ENCODE measurements at places on chromosomes 1 and 21.
A peak's percentile ranks its signal among the peaks of the same experiment; 100 is the strongest.

- DNase-seq: no peak
Measured at GRCh38 chr1:118185084-118185832, at the start of gene SPAG17. TSS of gene SPAG17 (minus strand) at chr1:118185228. CDS start at chr1:118185157, 71 bp downstream.

DNA sequence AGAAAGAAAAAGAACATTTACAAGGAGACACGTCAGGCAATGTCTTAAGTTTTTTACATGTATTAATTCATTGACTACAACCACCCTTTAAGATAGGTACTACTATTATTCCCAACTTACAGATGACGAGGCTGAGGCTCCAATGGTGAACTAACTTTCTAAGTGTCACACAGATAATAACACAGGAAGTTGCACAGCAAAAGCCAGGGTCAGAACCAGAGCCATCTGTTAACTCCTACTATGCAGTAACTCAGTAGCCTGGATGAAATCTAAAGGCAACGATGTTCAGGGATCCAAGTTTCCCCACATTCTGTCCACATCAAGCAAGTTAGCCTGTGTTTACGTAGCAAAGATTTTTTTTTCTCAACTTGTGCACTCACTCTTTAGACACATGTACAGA is 371.7 kb downstream of the PTPRC start:
- no peak for DNase-seq

- DNase-seq: no peak
Measured at GRCh38 chr1:25706146-25707089, 89.8 kb downstream of the MAN1C1 start.

- no peak for DNase-seq
Measured at GRCh38 chr1:225879521-225880221, 2.5 kb downstream of the TMEM63A start.

- no peak for DNase-seq
Measured at GRCh38 chr21:38997051-38997842, 186.0 kb downstream of the PSMG1 start.

GRCh38 chr1:106980121-106980520 is 76.4 kb upstream of the PRMT6 start:
- no peak for DNase-seq

- DNase-seq: no peak
Measured at GRCh38 chr1:87450615-87451209, 122.0 kb downstream of the LMO4 start.

GRCh38 chr1:168903237-168903830 is 174.3 kb upstream of the DPT start:
- no peak for DNase-seq

DNA sequence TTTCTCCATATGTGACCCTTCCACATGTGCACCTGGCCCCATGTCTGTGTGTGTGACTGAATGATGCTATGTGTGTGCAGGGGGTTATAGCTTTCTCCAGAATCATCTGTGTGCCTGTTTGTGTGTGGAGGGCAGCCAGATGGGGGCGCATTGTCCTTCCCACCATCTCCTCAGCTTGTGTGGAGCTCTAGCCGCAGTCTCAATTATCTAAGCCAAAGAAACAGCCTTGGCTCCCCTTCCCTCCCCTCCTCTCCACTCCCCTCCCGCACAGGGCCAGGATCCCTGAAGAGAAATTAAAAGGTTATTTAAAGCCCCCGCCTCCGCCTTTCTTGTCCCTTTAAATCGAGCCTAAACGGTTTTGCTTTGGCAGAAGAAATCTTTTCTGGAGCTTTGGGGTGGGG is 1.8 kb upstream of the DMBX1 start:
- DNase-seq: no peak

DNA sequence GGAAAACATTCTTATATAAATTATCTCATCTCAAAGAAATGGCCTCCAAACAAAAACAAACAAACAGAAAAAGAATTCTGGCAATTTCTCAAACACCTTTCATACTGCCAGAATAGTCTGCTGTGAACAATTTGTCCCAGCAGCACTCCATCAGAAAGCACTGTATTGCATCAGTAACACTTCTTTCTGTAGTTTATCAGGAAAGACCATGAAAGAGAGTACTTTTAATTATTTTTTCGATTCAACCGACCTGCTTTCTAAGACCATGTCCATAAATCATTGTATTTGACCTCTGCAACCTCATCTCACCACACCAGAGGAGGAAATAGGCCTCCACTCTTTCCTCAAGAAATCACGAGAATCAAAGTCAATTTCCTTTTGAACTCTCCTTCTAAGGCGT is 1579.9 kb downstream of the MRPL39 start:
- no peak for DNase-seq

GRCh38 chr1:222914861-222915632 is 100.2 kb downstream of the DISP1 start:
- DNase-seq: no peak

DNA sequence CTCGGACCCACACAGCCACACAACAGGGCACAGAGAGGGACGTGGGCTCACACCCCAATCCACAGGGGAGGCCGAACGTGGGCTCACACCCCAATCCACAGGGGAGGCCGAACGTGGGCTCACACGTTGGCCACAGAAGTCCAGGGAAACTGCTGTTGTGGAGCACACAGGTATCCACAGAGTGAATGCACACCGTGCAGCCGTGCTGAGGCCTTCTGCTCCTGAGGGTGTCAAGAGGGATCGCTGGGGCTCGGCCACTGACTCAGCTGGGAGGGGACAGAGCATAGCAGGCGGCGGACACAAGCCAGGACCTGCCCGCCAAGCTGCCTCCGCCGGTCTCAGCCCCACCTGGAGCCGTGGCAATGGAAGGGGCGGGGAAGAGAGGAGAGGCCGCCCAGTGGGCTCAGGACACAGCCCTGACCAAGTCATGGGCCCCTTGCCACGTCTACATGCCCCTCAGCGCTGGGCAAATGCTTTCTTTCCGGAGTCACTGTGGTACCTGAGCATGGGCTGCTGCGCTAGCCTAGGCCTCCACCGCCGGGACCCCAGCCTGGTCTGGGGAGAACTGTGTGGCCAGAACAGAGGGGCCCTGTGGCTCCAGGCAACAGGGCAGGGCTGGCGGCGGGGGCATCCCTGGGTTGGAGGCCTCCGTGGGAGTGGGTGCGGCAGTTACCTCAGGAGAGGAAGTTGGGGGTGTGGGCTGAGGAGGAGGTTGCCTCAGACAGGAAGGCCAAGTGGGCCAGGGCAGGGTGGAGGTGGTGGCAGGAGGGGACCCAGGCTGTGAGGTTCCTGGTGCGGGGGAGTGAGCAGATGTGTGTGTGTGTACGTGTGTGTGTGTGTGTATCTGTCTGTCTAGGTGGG is 1.2 kb downstream of the SYTL1 start:
- peak; percentile 58 for DNase-seq

GRCh38 chr1:97820470-97821188 is 100.2 kb downstream of the DPYD start:
- DNase-seq: no peak

DNA sequence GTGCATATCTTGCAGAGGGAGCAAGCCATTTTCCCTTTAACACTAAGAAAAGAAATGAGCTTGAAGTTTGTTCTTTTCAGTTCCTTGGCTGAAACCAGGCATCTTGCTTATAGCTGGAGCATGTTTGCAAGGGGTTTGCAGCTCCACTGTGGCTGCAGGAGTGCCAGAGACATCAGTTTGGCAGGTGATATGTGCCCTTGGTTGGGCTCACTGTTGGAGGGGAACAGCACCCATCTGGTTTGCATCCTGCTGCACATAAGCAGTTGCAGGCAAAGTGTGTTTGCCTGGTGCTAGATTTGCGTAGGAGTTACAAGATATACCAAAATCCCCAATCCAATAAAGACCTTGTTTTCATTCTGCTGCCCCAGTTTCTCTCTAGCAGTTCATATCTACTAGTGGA is 47.8 kb upstream of the IKBKE start:
- no peak for DNase-seq

Data from activated CD8-positive, alpha-beta memory T cell treated with anti-CD3 and anti-CD28 coated beads for 1 hour (primary cell).